ENCODE measurements at places on chromosomes 12 and 14.

- no peak for DNase-seq
Measured at GRCh38 chr14:49953196-49953595, 60.3 kb downstream of the ARF6 start.

DNA sequence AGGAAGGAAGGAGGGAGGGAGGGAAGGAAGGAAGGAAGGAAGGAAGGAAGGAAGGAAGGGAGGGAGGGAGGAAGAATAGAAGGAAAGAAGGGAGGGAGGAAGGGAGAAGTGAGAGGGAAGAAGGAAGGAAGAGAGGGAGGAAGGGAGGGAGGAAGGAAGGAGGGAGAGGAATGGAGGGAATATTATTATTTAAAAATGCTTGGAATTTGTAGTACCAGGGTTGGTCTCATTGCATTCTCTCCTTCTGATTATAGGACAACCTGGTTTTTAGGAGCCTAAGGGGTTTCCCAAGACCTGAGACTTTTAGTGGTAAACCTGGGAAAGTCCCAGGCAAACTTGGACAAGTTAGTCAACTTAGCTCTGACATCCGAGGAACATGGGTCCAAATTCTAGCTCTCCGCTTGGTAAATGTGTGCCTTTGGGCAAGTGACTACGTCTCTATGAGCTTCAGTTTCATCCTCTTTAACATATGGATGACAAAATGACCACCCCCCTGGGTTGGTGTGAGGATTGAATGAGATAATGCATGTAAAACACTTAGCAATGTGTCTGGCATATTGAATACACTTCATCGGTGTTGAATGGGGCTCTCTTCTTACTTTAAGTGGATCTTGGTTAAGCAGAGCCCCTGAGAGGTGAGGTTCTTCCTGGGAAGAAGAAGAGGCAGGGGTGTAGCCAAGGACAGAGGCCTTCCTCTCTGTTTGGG is 690.7 kb upstream of the TBX3 start:
- no peak for DNase-seq

DNA sequence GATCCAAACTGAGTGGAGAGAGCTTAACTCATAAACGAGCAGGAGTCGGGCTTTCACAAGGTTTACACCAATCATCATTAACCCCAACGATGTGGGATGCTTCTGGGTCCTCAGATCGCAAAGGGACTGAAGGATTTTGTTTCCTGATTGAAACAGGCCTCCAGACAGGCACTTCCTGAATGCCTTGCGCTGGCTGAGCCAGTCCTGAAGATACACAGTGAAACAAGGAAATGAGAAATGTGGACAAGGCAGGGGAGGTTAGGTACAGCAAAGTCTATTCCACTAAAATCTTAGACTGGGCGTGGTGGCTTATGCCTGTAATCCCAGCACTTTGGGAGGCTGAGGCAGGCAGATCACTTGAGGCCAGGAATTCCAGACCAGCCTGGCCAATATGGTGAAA is 30.7 kb downstream of the RBM19 start:
- no peak for DNase-seq

GRCh38 chr14:84492685-84493084 is 1037.3 kb upstream of the FLRT2 start:
- no peak for DNase-seq

DNA sequence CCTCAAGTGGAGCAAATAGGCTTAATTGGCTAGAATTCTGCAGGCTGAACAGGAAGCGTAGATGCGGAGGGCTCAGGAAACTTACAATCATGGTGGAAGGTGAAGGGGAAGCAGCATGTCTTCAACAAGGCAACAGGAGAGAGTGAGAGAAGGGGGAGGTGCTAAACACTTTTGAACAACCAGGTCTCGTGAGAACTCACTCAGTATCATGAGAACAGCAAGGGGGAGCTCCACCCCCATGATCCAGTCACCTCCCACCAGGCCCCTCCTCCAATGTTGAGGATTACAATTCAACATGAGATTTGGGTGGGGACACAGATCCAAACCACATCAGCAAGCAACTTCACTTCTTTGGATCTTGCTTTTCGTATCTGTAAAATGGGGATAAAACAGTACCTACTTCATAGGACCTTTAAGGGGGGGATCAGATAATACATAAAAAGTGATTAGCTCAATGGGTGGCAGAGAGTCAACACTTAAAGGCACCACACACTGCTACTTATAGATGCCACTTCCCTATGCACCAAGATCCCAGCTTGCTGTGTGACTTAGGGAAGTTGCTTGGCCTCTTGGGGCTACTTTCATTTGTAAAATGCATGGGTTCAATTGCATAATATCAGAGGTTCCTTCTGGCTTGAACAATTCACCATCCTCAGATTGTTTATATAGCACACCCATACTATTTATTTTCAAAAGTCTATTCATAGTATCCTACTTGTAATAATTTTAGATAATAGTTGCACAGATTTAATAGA is 184.8 kb upstream of the RPH3A start:
- DNase-seq, result no peak

- no peak for DNase-seq
Measured at GRCh38 chr12:107474099-107474498, 211.5 kb upstream of the PWP1 start.

DNA sequence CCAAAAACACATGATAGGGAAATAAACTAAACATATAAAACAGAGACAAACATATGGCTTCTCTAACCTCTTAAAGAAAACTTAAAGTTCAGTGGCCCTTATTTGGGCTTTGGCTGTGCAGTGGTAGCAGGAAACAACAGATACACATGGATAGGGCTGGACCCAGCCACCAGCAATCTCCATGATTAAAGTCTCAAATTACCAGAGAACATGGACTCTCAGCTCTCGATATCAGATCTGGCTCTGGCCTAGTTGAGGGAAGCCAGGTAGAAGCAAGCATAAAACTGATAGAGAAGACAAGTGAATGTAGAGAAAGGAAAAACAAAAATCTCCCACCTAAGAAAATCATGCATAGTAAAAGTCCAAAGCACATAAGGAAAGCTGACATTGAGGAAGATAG is 164.8 kb downstream of the ITPR2 start:
- DNase-seq, result no peak

DNA sequence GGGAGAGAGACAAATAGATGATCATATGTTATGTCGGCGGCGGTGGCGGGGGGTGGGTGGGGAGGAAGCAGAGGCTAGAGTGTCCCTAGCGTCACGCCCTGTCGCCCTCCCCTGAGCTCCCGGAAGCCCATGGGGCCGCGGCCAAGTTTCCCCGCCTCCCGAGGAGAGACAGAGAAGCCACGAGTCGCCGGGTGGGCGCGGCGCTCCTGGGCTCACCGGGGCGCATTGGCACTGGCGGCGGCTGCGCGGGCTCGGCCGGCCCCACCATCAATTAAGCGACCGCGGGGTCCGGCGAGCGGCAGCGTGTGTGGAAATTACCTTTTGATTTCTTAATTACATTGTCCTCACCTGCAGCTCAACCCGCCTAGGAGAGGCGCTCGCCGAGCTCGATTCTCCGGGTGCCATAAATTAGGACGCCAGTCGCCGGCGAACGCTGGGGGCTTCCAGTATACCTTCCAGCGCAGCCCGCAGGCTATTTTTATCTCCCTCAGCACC is 119.9 kb upstream of the LHX5 start:
- DNase-seq, result no peak

GRCh38 chr12:14993117-14993516 is 20.3 kb downstream of the PDE6H start:
- DNase-seq, result no peak

DNA sequence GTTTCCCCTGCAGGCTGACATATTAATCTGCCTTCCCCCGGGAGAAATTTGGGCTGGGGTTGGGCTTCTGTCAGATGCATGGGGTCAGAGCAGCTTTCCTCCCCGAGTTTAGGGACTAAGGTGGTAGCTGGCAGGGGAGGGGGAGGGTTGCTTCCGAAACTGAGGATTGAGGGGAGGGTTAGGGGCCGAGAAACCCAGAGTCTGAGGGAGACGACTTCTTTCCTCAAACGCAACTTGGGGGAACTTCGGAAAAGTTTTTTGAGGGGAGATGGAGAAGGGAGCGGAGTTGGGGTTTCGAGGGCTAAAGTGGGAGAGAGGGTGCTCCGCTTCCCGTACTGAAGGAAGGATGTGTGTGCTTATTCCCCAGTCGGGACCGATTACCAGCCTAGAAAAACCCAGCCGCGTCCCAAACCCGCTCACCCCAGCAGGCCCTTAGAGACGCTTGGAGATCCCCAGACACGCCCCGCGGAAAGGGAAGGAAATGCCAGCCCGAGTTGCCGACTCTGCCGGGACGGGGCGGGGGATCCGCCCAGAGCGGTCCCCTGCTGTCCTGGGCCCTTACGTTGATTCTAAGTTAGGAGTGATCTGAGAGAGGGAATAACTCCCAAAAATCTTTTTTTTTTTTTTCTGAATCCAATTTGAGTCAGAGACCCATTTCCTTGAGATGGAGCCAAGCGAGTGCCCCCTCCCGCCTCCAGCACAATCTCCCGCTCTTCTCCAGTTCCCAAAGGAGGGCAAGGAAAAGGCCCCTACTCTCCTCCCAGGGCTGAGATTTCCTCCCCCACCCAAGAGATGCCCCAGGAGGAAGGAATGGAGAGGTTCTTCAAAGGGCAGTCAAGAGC is 61.9 kb downstream of the SMUG1 start:
- DNase-seq, result no peak

- no peak for DNase-seq
Measured at GRCh38 chr14:76446921-76447320, 71.0 kb downstream of the ESRRB start.

- DNase-seq, result no peak
Measured at GRCh38 chr12:116454950-116455447, 104.2 kb upstream of the MAP1LC3B2 start.

DNA sequence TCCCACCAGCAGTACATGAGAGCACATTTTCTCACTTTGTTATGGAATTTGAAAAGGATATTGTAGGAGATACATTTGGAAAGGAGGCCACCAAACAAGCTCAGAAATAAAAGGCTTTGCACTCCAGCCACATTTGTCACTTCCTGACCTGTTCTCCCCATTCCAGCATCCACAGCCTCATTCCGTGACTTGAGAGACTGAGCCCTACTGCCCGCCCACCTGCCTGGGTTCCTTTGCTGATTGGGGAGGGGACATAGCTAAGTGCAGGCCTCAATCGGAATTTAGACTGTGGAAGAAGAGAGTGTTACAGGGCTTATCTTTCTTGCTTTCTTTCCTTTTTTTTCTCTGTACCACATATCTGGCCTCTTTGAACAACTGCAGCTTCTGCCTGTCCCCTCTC is 735.4 kb upstream of the TMEM132C start:
- no peak for DNase-seq

- no peak for DNase-seq
Measured at GRCh38 chr12:13609894-13610679, 371.3 kb downstream of the GRIN2B start.

- no peak for DNase-seq
Measured at GRCh38 chr12:63981343-63981742, 136.8 kb downstream of the SRGAP1 start.

GRCh38 chr12:4849115-4849541 is 60.6 kb upstream of the KCNA1 start:
- DNase-seq, result no peak

GRCh38 chr14:104467641-104468040 is 111.9 kb upstream of the C14orf180 start:
- DNase-seq, result no peak

- no peak for DNase-seq
Measured at GRCh38 chr12:10553148-10553547, 47.5 kb downstream of the EIF2S3B start.

- no peak for DNase-seq
Measured at GRCh38 chr14:99047441-99048031, 224.5 kb downstream of the BCL11B start.

GRCh38 chr14:95250936-95251335 is 68.8 kb downstream of the CLMN start:
- no peak for DNase-seq

- DNase-seq, result no peak
Measured at GRCh38 chr14:80425686-80426085, 214.4 kb upstream of the DIO2 start.

GRCh38 chr14:75709207-75709812 is 48.3 kb downstream of the TTLL5 start:
- DNase-seq, result peak; percentile 45

GRCh38 chr12:105920161-105920684 is 218.5 kb downstream of the NUAK1 start:
- no peak for DNase-seq

GRCh38 chr14:92850492-92850891 is 56.4 kb downstream of the GOLGA5 start:
- no peak for DNase-seq

DNA sequence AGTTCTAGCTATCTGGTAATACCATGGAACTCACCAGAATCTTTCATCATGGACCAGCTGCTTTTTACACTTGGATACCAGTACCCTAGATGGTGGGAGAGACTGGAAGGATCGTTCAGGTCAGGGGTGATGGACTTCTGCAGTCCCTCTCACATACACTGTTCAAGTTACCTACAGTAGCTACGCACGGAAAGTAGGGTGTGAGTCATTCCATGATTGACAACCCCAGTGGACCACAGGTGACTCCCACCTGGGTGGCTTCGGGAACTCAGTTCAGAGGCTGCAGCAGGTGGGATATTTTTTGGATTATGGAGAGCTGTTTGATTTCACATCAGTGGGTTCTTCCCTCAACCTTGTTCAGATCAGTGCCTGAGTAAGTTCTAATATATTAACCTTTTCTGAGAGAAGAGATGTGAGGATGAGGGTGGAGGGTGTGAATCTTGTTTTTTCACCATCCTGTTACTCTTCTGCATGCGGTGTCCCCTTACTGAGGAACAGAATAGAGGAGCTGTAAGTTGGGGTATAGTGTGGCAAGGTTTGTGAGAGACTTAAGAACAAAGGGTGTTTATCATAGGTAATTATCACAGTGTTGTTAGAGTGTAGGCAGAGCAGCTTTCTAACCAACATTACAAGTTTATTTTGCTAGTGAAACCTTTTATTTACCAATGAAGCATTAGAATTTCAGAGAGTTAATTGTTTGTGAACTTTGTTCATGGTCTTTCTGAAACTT is 39.6 kb downstream of the PRKCH start:
- no peak for DNase-seq

DNA sequence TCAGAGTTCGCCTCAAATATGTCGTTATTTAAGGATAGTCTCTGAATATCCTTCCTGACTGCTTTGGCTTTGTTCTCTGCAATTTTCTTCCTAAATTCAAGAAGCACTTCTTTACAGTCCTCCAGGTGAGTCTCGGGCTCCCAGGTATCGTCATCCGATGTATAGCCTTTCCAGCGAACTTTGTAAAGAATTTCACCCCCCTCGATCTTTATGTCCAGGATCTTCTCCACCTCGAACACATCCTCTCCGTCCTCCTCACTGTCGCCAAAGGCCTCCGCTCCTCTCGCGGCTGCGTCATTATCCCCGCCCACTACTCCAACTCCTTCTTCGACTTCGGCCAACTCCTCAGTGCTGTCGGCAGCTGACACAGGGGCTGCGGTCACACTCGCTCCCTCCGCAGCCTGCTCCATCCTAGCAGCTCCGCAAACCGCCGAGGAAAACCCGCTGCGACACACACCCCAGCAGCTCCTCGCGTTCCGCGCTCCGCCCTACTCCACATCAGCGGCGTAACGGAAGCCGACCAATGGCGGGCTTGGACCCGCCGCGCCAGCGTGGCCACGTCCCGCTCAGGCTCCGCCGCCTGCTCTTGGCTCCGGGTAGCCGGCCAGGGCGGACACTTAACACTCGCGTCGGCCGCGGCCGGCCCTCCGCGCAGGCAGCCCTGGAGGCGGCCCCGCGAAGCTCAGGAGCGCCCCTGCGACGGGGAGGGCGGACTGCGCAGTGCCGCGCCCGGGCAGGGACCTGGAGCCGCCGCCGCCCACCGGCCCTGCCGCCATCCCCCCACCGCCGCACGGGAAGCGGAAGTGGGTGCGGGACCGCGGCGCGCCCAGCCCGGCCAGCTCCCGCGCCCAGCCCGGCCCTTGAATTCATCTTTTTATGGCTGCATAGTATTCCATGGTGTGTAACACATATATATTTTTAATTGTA is 4.1 kb downstream of the CD163L1 start:
- no peak for DNase-seq

Data from T follicular helper cell (primary cell).